Activated naive CD4-positive, alpha-beta T cell treated with anti-CD3 and anti-CD28 coated beads, Interleukin-2, amount 50 U/mL, for 16 hours (primary cell): ENCODE measurements at places on chromosomes 7 and 10.

- no peak for DNase-seq
These were observed 40.7 kb upstream of the AP5Z1 start for GRCh38 chr7:4734587-4735345.

DNA sequence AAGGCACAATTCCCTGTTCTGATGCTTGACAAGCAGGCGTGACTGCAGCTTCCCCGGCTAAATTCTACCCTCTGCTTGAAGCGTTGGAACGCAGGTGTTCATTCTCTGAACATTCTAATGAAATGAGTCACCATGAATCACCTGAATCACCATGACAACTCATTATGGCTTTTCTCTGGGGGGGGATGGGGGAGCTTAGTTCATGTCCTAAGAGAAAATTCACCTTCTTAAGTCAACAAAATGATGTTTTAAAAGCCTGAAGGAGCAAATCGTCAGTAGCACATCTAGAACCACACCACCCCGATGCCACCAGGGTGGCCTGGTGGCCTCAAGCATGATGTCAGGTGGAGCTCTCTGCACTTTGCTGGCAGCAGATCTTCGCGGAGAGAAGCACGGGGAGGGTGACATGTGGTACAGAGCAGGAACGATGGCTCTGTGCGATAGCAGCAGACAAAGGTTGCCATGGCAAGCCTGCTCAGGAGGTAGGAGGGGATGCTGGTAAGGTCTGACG is 33.7 kb downstream of the DDC start:
- no peak for DNase-seq

- no peak for DNase-seq
These were observed 507.9 kb downstream of the IPMK start for GRCh38 chr10:57759777-57760176.

DNA sequence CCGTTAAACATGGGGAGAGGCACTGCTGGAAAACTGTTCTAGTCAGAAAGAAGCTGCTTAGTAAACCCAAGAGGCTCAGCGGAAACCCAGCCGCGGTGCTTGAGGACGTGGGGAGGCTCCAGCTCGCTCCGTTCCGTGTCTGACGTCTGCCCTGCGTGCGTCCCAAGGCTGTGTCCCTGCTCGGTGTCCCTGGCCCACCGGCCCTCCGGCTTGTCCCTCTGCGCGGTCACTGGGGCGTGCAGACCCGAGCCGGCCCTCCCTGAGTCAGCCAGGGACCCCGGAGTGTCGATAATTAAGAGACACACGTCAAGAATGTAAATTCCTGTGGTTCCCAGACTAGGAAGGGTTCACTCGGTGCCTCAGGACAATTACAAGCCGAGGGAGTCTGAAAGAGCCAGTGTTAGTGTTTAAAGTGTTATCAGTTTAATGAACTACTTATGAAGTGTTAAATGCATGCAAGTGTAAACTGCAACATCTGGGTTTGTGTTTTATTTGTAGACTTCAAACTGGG is 98.9 kb downstream of the WDR11 start:
- no peak for DNase-seq

GRCh38 chr10:51168086-51168815 is 94.0 kb downstream of the PRKG1 start:
- no peak for DNase-seq

- DNase-seq = no peak
These were observed 527.6 kb downstream of the PHTF2 start for GRCh38 chr7:78326189-78326588.

DNA sequence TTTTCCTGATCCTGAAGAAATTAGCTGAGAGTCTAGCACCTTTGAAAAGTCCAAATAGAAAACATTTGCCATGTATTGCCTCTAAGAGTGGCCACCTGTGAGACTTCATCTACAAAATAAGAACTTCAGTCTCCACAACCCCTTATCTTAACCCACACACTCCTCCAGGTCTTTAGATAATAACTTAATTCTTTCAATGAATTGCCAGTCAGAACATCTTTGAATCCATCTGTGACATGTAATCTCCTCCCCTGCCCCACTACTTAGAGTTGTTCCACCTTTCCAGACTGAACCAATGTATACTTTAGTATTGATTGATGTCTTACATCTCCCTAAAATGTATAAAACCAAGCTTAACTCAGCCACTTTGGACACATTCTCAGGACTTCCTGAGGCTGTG is 84.4 kb upstream of the FAM171A1 start:
- DNase-seq = no peak

DNA sequence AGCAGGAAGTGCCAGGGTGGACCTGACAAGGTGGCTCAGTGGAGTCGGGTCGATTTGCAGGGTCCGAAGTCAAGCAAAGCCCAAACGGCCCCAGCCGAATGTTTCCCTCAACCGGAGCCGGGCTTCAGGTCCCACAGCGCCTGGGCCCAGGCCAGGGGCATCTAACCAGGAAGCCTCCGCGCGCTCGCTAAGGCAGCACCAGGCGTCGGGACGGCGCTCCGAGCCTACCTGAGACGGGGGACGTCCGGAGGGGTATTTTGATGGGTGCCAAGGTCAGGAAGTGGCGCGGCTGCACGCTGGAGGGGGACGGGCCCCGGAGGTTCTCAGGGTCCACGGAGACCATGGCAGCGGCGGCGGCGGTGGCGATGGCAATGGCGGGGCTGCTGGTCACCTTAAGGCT is 51.5 kb downstream of the TCERG1L start:
- no peak for DNase-seq

GRCh38 chr7:80922253-80923049 is 3.6 kb upstream of the SEMA3C start:
- no peak for DNase-seq

DNA sequence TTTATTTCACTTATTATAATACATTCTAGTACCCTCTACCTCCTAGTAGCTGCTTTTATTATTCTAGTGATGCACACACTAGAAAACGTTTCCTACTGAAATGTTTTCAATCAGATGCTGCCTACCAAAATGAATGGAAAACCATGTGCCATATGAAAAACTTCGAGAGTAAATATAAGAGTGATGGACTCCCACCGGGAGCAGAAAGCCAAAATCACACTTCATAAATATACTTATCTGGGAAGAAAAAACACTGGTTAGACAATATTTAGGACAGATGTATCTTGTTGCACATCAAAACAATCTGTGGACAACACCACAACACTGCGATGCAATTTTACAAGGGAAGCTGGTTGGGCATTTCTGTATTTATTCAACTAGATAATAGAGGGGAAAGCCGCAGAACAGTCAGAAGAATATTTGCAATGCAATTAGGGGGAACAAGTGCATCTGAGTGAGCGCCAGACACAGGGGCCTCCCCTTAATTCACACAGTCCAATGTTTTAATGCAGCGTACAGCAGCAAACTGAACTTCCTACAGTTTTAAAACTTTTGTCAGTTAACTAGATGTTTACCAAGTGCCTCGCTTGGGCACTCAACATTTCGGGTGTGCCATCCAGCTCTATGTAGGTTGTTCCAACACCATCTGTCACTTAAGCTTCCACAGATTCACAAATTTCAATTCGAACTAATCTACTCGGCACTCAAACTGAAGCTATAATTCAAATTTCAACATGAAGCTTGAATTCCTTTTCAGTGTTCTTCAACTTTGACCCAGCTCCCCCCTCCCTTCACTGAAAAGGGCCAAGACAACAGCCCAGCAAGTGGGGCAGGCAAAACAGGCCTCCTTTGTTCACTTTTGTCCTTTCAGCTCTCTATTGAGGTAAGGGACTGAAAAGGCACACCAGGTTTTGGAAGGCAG is 7.4 kb downstream of the NRCAM start:
- DNase-seq = no peak

- peak; percentile 6 for DNase-seq
These were observed 229.3 kb downstream of the MAD1L1 start for GRCh38 chr7:2003451-2003930.

GRCh38 chr10:9670911-9671310 is 1346.8 kb upstream of the CELF2 start:
- DNase-seq = no peak

DNA sequence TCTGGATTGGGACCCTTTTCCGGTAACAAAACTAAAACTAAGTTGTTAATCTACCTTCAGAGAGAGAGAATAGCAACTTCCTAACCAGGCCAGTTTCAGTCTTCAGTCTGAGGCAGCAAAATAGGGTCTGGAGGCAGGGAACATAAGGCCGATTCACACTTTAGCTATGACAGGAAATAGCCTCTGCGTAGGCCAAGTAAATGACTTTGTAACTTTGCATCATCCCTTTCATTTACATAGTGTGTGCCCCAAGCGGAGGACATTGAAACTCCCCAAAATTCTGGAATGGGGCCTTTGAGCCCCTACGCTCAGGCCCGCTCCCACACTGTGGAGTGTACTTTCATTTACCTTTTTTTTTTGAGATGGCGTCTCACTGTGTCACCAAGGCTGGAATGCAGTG is 1.7 kb upstream of the UPP1 start:
- DNase-seq = no peak

- DNase-seq = no peak
These were observed 88.7 kb downstream of the UBE2H start for GRCh38 chr7:129864042-129864441.

DNA sequence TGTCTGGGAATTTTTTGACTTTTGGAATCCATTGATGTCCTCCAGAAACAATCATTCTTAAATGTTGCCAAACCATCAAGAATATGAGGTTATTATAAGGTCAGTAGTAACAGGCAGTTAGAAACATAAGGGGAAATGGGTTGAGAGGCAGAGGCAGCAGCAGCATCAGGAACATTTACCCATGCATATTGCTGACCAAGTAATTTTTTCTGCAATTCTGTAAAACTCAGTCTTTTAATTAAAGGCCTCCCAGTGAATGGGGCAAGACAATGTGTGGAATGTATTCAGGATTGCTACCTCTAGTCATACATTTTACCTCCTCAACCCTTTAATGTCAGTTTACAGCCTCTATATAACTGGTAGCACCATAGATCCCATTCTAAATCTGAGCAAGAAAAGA is 66.5 kb upstream of the SKAP2 start:
- DNase-seq = no peak

- peak; percentile 37 for DNase-seq
These were observed 64.0 kb downstream of the RASGEF1A start for GRCh38 chr10:43202657-43203447.

- DNase-seq = no peak
These were observed 392.9 kb downstream of the SUGCT start for GRCh38 chr7:40527723-40528122.

- DNase-seq = no peak
These were observed 56.2 kb downstream of the ARMC3 start for GRCh38 chr10:22984066-22984465.

GRCh38 chr7:126803060-126803665 is 449.6 kb downstream of the GRM8 start:
- DNase-seq = no peak

DNA sequence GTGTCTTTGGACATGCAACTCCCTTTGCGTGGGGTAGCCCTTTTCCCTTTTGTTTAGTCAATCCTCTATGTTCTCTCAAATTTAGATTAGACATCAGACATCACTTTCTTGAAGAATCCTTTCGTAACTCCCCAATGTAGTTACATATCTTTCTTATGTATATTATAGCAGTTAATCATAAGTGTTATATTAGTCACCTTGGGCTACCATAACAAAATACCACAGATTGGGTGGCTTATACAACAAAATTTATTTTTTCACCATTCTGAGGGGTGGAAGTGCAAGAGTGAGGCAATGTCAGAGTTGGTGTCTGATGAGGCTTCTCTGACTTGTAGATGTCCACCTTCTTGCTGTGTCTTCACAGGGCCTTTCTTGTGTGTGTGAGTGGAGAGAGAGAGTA is 105.7 kb downstream of the PHTF2 start:
- no peak for DNase-seq

- DNase-seq = no peak
These were observed 71.2 kb upstream of the DUSP5 start for GRCh38 chr10:110426294-110427181.

GRCh38 chr10:75238182-75239095 is 2.7 kb upstream of the COMTD1 start:
- no peak for DNase-seq

GRCh38 chr10:103558911-103559310 is 65.4 kb downstream of the NEURL1 start:
- DNase-seq = no peak

- DNase-seq = peak; percentile 25
These were observed 85.8 kb downstream of the HIF1AN start for GRCh38 chr10:100621360-100622205.

GRCh38 chr10:78184851-78185692 is 151.4 kb downstream of the RPS24 start:
- no peak for DNase-seq
